Upper lobe of left lung (tissue), 6 donors: ENCODE measurements at places on chromosomes 5 and 9. TPM values are rescaled to one million over a fixed set of nuclear protein-coding genes. Genes with fewer than 3 reads are reported as not detected.

Gene ANXA2R
- total RNA-seq = 4.6 TPM

- no peaks in the 10 kb centered on the region for H3K4me1 ChIP-seq
- H3K36me3 ChIP-seq = no peaks in the 10 kb centered on the region
- no peak overlapping the region for H3K4me3 ChIP-seq
- DNase-seq = no peak
- no peaks in the 10 kb centered on the region for H3K27me3 ChIP-seq
- H3K27ac ChIP-seq = no peak overlapping the region
These were observed 400.0 kb downstream of the CTNND2 start for GRCh38 chr5:11504065-11504885.

Gene FAM53C
- total RNA-seq = 71.2 TPM

Gene ZDHHC11B
- total RNA-seq = 38.8 TPM

DNA sequence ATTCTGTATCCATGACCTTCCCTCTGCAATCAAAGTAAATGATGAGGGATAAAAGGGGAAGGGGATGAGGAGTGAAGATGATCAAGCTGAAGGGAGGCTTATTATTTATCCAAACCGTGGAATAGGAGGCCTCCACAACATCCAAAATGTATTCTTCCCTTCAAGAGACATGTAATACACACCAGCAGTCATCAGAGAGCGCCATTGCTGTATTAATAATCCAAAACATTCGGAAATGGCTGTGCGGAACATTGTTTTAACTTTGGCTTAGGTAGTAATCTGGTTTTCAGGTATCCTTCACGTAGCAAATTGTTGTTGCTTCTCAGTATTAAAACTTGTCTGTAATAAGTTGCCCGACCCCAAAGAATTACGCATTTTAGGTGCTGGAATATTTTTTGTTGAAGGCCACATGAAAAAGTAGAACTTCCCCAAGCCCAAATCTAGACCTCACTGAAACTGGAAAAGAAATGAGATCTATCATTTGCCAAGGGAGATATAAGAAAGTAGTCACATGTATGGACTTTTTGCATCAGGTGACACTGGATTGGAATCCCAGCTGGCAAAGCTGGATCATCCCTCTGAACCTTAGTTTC is 2.6 kb upstream of the BOD1 start:
- no peaks in the 10 kb centered on the region for H3K36me3 ChIP-seq
- peak; percentile 35 for DNase-seq
- no peak overlapping the region for H3K4me3 ChIP-seq
- no peak overlapping the region for H3K27ac ChIP-seq
- H3K27me3 ChIP-seq = no peaks in the 10 kb centered on the region

Gene PCDHGB7
- total RNA-seq = 15.3 TPM

DNA sequence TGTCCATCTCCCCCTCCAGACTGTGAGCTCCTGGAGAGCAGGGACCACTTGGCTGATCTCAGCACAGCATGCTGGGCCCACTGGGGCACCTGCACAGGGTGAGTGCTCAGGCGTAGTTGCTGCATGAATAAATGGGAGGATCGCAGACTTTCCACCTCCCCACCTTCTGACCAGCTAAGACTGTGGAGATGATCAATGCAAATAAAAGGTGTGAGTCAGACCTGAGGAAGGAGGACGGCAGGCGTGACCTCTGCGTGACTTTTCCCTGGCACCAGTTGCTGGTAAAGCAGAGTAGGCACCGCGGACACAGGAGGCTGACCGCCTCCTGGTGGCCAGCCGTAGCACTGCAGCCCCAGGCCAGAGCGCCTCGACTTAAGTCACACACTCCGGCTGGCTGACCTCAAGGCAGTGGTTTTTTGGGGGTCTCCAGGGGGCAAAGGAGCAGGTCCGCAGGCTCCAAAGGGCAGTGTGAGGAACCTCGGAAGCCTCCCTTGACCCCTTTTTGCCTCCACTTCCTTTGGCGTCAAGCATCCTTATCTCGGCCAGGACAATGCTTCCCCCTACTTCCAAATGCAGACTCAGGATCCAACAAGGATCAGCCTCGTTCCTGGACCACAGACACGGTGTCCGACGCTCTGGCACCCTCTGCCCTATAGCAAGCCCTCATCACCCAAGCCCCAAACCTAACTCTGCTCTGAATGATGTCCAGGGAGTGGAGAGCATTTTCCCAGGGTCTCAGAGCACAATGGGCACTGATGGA is 12.7 kb upstream of the TDRD7 start:
- H3K27ac ChIP-seq = no peak overlapping the region
- no peak overlapping the region for H3K4me3 ChIP-seq

GRCh38 chr5:78797936-78798672 is 149.5 kb upstream of the LHFPL2 start:
- no peaks in the 10 kb centered on the region for H3K4me1 ChIP-seq
- H3K4me3 ChIP-seq = no peak overlapping the region
- H3K27ac ChIP-seq = no peak overlapping the region
- no peaks in the 10 kb centered on the region for H3K36me3 ChIP-seq

- DNase-seq = no peak
- no peaks in the 10 kb centered on the region for H3K36me3 ChIP-seq
- no peaks in the 10 kb centered on the region for H3K27me3 ChIP-seq
- peak overlapping the region; percentile 19 for H3K27ac ChIP-seq
These were observed 5.8 kb downstream of the TYRP1 start for GRCh38 chr9:12698986-12699385.

Gene CRB2
- total RNA-seq = not detected

Gene CATSPER3
- total RNA-seq = not detected

Gene SLC6A3
- not detected for total RNA-seq

DNA sequence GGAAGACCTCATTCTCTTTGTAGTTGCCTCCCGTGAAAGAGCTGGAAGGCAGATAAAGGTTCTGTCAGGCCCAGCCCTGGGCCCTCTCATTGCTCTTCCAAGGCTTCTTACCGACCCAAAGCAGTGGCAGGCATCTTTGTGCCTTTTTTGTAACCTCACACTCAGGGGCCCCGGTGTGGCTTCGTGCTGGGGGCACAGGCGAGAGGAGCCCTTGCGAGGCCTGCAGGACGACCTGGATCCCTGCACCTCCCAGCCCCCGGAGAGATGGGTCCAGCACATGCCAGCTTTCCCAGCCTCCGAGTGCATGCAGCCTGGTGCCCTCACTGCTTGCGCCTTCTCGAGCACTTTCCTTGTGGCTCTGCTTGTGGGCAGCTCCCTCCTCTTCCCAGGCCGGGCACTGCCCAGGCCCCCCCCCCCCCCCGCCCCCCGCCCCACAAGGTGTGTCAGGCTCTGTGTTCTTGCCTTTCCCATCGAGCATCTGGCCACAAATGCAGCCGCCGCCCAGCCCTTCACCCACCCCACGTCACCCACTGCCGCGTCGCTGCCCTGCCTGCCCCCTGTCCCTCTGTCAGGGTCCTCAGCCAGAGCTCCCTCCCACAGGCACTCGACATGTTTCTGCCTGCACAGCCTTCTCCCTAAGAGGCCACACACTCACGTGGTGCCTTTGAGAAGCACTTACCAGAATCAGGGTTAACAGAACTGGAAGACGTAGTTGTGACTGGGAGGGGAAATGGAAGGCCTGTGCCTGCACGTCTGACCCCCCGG is 63.7 kb upstream of the CACNA1B start:
- DNase-seq = peak; percentile 86
- no peaks in the 10 kb centered on the region for H3K27me3 ChIP-seq
- no peaks in the 10 kb centered on the region for H3K4me1 ChIP-seq

GRCh38 chr5:80934751-80935150 is 25.4 kb upstream of the RASGRF2 start:
- no peak overlapping the region for H3K27ac ChIP-seq
- no peak for DNase-seq
- H3K36me3 ChIP-seq = no peaks in the 10 kb centered on the region
- H3K4me1 ChIP-seq = no peaks in the 10 kb centered on the region
- H3K4me3 ChIP-seq = no peak overlapping the region

GRCh38 chr9:95368377-95369160 is 51.1 kb upstream of the FANCC start:
- no peak for DNase-seq
- H3K36me3 ChIP-seq = no peaks in the 10 kb centered on the region
- no peaks in the 10 kb centered on the region for H3K4me1 ChIP-seq
- H3K4me3 ChIP-seq = no peak overlapping the region

DNA sequence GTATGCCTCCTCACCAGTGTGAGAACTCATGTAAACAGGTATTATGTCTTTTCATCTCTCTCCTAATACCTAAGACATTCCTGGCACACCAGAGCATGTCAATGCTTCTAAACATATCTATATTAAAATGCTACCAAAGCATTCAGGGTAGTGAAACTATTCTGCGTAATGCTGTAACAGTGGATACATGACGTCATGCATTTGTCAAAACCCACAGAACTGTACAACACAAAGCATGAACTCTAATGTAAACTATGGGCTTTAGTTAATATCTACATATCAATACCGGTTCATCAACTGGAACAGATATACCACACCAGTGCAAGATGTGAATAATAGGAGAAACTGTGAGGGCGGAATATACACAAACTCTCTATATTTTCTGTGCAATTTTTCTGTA is 72.2 kb upstream of the GABRP start:
- no peaks in the 10 kb centered on the region for H3K36me3 ChIP-seq
- no peak overlapping the region for H3K27ac ChIP-seq
- no peaks in the 10 kb centered on the region for H3K4me1 ChIP-seq

DNA sequence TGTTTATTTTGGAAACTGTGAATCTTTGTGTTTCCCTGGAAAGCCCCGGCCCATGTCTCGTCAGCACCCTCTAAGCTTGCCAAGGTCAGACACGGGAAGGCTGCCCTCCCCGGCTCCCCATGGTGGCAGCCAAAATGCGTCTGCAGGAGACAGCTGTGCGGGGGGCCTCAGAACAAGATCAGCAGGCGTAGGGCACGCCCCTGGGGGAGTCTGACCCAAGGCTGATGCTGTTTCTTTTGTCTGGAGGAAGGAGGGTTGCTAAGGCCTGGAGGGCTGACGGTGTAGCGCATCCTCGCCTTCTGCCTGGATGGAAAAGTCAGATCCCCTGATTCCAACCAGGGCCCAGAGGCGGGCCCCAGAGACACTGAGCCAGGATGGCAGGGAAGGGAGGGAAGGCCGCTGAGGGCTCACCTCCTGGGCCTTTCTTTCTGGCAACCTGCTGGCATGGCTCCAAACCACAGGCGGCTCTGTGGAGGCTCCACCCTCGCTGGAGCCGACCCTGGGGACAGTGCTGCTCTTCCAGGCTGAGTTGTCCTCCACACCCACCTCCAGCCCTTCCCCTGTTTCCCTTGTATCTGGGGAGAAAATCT is 57.2 kb downstream of the OLFM1 start:
- DNase-seq = no peak
- H3K4me1 ChIP-seq = no peaks in the 10 kb centered on the region
- H3K27me3 ChIP-seq = no peaks in the 10 kb centered on the region
- no peak overlapping the region for H3K27ac ChIP-seq
- no peak overlapping the region for H3K4me3 ChIP-seq

DNA sequence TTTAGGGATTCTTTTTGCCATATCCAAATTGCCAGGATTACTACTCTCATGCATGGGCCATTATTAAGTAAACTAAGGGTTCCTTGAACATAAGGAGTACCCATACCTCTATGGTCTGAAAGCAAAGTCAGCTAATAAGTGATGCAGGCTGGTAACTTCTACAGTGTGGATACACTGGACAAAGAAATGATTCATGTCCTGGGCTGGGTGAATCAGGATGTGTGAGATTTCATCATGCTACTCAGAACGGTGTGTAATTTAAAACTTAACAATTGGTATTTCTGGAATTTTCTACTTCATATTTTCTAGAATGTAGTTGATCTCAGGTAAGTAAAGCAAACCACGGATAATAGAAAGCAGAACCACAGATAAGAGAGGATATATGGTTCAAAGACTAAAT is 428.8 kb downstream of the CHSY3 start:
- DNase-seq = no peak
- no peaks in the 10 kb centered on the region for H3K27me3 ChIP-seq
- no peaks in the 10 kb centered on the region for H3K4me1 ChIP-seq
- no peaks in the 10 kb centered on the region for H3K36me3 ChIP-seq

DNA sequence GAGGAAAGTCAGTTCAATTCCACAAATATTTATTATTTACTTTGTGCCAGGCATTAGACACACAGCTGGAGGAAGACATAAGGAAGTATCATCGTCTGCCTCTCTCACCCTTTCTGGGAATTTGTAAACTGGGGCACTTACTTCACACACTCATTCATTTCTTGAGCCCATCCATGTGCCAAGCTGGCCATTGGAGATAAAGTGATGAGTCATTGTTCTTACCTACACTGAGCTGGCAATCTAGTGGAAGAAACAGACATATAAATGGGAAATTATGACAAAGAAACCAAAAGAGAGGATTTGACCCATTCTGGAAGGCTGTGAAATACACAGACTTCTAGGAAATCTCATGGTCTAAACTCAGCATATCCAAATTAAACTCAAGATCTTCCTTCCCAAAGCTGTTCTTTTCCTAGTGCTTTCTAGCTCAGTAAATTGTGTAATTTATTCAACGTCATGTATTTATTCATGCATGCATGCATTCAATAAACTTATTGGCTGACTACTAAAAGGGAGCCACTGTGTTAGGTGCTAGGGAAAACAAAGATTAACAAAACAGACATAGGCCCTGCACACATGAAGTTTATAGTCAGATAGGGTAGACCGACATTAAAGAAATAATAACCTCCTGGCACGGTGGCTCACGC is 65.3 kb downstream of the SH3RF2 start:
- no peak overlapping the region for H3K4me3 ChIP-seq
- no peak for DNase-seq
- H3K4me1 ChIP-seq = no peaks in the 10 kb centered on the region
- H3K27me3 ChIP-seq = no peaks in the 10 kb centered on the region

DNA sequence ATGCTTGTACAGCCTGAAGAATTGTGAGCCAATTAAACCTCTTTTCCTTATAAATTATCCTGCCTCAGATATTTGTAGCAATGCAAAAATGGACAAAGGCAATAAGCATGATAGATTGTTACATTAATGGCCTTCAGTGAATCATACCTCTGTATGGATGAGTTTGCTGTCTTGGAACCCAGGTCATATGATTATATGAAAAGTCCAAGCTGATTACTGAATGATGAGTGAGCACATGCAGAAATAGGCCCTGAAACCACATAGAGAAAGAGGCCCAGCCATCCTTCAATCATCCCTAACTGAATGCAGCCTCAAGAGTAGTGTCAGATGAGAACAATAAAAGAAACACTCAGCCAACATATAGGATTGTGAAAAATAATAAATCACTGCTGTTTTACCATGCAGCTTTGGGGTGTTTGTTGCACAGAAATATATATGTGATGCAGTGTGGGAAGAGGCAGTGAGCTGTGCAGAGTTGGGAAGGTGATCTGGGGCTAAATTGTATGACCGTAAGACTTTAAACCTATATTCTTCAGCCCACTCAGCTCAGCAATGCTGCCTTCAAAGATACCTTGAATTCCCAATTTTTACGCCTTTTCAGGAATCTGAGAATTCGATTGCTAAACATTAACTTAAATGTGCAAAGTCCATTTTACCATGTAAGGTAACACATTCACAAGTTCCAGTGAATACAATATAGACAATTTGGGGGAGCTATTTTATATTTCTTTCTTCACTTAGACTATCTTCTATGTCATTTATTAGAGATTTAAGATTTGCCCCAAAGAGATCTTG is 36.3 kb upstream of the SHISAL2B start:
- no peaks in the 10 kb centered on the region for H3K4me1 ChIP-seq
- no peak overlapping the region for H3K4me3 ChIP-seq
- H3K27me3 ChIP-seq = no peaks in the 10 kb centered on the region
- H3K27ac ChIP-seq = no peak overlapping the region

- H3K27ac ChIP-seq = peak overlapping the region; percentile 77
- H3K4me3 ChIP-seq = no peak overlapping the region
- no peaks in the 10 kb centered on the region for H3K36me3 ChIP-seq
These were observed 6.4 kb upstream of the DCTN4 start for GRCh38 chr5:150765011-150765798.

- no peak overlapping the region for H3K4me3 ChIP-seq
- H3K27me3 ChIP-seq = no peaks in the 10 kb centered on the region
- DNase-seq = no peak
- H3K27ac ChIP-seq = no peak overlapping the region
These were observed 26.6 kb upstream of the OR2K2 start for GRCh38 chr9:111356481-111357244.
